ENCODE measurements at places on chromosomes 7 and 10. TPM values are rescaled to one million over a fixed set of nuclear protein-coding genes. Genes with fewer than 3 reads are reported as not detected.

The TLX1 gene
- 1.0 TPM for total RNA-seq

The GATA3 gene
- 0.87 TPM for total RNA-seq

DNA sequence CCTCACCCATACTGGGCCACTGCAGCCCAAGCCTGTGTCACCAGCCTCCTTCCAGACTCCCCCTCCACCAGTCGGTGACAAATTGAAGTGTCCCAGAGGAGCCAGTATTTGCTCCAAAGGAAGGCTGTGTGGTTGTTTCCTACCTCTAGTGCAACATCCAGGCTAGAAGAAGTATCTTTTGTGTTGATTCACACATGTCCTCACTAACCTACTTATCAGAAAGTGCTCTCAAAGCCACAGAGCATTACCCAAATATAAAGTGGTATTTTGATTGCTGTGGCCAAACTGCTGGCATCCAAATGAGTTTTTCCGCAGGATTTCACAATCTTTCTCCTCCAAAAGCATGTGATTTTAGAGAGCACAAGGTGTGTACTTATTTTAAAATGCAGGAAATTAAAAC lies 134.8 kb downstream of the CUL2 start:
- DNase-seq, result no peak

The LFNG gene
- 31.7 TPM for total RNA-seq

DNA sequence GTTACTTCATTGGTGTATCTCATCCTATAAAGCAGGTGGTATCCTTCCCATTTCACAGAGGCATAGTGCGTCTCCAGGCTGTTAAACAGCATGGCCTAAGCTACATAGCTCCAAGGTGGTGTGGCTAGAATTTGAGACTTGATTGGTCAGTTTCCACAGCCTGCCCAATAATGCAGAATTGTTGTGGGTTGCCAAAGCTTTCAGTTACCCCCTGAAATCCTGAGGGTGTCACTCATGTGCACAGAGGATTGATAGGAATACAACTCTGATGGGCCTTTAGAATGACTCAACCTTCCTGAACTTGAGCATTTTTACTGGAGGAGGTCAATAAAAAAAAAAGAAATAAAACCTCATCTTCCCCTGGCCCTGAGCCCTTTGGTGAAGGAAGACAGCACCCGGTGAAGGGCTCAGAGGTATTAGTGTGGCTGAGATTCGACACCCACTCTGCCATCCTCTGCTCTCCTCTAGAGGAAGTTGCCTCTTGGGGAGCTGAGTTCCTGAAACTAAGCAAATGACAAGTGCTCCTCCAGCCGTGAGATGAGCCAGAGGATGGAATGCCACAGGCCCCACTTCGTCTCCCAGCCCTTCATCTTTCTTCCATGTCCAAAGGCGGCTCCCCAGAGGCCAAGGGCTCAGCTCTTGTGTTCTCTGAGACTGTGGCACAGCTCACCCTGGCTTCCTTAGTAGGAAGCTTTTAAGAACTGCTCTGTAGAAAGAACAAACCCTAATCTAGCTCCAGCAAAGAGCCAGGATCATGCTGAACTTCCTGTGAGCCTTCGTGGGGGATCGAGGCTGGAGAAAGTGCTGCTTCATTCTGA lies 1.0 kb downstream of the ACSL5 start:
- DNase-seq, result no peak

DNA sequence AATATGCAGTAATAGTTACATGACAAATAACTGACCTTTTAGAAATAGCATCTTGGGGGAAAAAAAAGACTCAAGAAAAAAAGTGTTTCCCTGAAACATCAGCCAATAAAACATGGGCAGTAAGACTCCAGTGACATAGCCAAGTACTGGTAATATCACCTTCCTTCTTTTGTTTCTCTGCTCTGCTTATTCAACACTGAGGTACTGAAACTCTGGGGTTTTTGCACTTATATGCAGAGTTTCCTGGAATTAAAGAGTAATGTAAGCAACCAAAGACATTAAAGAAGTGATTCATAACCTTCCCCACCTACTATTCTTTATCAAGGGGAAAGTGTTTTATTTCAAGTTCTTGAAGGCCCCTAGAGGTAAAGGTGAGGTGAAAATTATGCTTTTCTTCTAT lies 414.5 kb downstream of the GRM8 start:
- DNase-seq, result no peak

DNA sequence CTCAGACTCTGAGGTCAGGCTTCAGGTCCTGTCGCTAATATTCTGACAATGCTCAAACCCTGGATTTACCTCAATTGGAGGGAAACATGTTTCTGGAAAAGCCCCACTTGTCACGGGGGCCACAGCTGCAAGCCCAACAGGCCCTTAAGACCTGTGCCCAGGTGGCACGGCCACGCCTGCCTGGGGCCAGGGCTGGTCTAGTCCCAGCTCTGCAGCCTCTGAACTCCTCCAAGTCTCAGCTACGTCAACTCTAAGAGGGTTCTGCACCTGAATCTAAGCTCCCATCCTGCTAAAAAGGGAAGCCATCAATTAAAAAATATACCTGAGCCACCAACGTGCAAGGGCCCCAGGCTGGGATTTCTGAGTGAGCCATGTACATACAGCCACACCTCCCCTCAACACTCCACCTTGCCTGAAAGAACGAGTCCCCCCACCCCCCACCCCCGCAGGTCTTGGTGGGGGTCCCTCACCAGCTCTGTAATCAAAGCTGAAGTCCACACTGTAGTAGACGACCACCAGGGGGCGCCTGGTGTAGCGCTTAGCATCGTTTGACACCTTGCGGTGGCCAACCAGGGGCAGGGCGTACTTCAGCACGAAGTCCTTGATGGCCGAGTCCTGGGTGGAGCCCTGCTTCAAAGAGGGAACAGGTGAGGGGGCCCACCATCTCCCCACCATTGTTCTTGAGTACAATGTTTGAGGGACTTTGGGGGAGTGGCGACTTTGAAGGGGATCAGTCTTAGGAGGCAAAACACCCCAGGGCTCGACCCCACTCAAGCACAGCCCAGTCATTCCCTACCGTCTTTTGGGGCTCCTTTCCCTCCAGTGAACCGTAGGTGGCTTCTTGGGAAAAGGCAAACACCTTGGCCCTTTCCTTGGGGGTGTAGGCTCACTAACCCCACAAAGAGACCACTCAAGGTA lies 22.6 kb downstream of the PDIA4 start:
- DNase-seq, result peak; percentile 92

DNA sequence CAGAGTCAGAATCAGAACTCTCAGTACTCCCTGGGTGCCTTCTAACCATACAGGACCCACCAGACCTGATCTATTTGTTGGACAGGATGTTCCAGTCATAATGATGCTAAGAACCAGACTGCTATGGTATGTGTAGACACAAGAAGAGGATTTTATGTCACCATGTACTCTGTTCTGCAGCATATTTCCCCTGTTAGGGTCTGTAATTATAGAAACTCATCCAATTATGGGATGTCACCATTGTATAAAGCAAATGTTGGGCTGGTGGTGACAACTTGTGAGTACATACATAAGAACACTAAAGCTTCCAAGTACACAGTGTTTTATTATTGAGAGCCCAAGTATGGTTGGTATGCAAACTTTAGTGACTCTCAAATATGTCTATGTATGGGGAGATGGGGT lies 67.1 kb upstream of the AGBL3 start:
- DNase-seq, result no peak

DNA sequence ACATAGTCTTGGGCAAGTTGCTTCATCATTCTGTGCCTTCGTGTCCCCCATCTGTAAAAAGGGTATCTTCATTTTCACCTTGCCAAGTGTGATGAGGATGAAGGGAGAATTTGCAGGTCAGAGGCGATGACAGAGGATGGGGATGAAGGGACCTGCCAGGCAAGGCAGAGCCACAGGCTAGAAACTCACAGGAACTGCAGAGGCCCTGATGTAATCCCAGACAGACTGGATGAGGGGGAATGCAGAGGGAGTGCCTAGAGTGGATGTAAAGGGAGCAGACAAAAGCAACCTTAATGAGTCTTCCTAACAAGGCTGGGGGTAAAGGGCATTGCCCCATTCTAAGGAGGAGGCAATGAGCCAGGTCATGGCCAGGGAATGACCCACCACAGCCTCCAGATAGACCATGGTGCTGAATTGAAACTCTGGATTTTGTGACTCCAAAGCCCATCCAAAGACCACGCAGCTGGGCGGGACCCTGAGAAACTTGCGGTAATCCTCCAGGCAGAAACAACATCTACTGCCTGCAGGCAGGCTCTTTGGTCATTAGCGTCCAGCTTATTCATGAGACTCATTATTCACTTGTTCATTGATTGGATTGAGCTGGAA lies 1.9 kb downstream of the ANTXRL start:
- DNase-seq, result no peak

All from mucosa of descending colon (tissue), 3 donors.